Nucleus accumbens (tissue), 56 donors: ENCODE measurements at places on chromosomes 5 and 9.
A peak's percentile ranks its signal among the peaks of the same experiment; 100 is the strongest.

GRCh38 chr9:85421641-85422040 lies 320.1 kb downstream of the AGTPBP1 start:
- DNase-seq: no peak

- no peak for DNase-seq
Measured at GRCh38 chr5:55222985-55223811, 3.9 kb downstream of the MCIDAS start.

DNA sequence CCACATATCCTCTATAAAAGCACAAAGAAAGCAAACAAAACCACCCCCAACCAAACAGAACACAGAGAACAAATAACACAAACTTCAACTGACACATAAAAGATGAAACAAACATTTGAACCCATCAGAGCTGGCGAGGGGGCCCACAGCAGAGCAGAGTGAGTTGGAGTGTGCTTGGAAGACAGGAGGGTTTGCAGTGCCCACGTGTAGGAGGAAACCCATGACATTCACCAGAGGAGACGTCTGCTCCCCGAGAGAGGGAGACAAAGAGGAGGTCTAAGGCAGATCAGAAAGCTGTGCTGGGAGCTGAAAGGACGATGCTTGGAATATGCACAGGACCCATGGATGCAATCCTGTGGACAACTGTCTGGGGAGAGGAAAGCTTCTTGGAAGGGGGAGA lies 27.0 kb downstream of the MRPL36 start:
- no peak for DNase-seq

DNA sequence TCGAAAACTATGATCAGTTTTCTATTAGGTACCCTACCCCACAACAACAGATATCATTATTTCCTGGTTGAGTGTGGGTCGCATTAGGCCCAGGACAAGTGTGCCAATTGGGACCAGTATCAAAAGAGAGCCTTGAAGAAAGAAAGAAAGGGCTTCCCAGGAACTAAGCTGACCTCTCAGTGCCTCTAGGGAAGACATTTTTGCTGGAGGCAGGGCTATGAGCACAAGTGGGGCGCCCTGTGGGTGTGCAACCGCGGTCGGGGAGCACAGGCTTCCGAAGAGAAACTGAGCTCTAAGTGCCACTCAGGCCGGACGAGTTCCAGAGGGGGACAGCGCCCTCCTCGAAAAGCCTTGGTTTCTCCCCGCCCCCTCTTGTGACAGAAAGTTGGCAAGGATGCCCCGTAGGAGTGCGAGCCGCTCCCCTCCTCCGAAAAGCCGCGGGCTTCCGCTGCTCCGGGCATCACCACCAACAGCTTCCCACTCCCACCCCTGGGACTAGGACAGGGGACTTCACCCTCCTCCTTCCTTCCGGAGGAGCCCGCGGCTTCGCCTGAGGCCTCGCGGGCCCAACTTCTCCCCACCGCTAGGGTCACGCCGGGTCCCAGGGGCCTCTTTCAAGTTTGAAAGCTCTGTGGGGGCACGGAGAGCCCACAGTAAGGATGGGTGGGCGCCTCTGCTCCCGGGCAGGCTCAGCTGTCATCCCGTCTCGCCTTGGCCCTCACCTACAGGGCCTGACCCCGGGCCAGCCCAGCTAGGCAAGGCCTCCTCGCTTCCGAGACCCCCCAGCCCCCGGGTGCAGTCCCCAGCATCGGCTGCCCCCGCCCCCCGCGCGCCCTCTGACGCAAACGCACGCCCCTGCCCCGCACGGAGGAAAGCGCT lies 2.0 kb downstream of the NR2F1-AS1 start:
- DNase-seq: no peak

GRCh38 chr5:151570512-151571269 lies 20.4 kb downstream of the FAT2 start:
- no peak for DNase-seq

GRCh38 chr5:43006424-43007202 lies 33.5 kb downstream of the ANXA2R start:
- DNase-seq: no peak

GRCh38 chr5:57725658-57726504 lies 243.3 kb upstream of the ACTBL2 start:
- no peak for DNase-seq

DNA sequence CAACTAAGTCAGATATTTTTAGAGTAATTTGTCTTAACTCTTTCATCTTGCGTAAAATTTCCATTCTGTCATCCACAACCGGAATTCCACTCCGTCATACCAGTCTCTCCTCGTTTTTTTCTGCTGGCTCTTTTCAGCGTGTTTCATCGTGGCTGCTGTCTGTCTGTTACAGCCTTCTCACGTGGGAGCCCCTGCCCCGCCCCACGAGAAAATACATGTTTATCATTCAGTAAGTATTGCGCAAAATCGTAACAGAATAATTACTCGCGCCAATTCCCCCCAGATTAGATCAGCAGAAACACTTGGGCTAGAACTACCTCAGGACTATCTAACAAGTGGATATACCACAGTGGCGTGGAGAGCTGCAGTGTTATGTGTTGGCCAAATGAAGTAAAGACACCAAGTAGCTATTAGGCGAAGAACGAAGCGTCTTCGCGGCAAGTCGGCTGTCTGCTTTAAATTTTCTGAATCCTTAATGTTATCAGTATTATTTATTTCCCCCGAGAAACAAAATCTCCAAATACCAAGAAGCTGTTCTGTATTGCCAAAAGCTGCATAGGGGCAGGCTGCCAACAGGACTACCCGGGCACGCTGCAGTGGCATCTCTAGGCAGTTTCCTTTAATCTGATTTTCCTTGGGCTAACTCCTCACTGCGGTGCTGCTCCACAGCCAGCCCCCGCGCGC lies 566 bp upstream of the FOCAD start:
- DNase-seq: peak; percentile 21

DNA sequence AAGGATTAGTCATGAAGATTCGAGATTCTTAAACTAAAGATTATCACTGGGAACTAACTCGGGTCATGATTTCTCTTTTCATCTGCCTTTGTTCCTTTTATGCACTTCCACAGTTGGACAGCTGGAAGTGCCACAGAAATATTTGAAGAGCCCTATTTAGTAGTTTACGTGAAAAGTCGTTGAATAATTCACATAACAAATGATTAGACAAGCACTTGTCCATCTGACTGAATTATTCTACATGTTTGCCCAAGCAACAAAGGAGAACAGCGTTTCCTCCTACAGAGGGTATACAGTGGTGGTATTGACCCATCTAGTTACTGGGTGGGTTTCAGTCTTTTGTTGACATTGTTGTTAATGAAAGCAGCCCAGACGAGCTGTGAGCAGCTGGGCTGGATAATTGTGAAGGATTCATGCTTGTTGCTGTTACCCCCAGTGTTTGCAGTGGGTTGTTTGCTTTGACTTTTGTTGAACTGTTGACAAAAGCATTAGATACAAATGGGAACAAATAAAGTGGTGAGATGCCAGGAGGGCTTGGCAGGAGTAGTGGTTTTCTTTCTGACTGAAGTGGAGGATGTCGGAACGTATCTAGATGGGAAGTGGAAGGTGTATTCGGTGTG lies 96.2 kb downstream of the TLE4 start:
- no peak for DNase-seq

GRCh38 chr5:65018763-65019162 lies 250.0 kb downstream of the CWC27 start:
- no peak for DNase-seq

DNA sequence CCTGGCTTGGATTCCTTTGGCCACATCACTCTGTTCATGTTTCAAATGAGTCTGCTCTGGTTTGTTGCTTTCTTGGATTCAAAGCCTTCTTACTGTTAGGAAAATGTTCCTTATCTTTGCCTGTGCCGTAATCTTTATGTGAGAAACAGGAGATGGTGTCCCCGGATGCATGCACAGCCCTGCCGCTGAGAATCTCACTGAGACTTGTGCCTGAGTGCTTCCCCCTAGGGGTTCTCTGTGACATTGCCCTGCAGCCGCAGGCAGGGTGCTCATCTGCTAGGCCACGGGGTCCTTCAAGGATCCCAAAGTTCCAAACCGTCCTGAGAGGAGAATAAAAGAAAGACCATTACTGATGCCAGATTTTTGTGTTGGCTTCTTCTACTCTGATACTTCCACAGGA lies 81.4 kb upstream of the ANKRD55 start:
- DNase-seq: no peak

DNA sequence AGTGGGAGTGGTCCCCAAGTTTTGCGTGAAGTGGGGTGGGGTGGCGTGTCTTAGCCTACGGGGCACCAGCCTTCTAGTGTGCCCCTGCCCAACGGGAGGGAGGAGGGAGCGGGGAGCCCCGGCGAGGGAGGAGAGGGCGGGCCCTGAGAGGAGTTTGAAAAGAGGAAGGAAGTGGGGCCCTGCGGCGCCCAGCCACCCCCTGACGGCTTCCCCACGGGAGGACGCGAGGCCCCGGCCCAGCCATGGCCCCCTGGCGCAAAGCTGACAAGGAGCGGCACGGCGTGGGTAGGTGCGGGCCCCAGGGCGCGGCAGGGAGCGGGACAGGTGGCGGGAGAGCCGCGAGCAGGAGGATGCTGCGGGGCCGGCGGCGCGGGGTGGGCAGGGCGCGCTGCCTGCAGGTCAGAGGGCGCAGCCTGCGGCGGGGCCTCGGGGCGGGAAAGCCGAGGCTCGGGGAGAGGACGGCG lies at the start of gene DOCK2:
TSS of gene DOCK2 (plus strand) at position 191 of the 464 bp plus-strand sequence. CDS start at position 243, 52 bp downstream.
- no peak for DNase-seq

DNA sequence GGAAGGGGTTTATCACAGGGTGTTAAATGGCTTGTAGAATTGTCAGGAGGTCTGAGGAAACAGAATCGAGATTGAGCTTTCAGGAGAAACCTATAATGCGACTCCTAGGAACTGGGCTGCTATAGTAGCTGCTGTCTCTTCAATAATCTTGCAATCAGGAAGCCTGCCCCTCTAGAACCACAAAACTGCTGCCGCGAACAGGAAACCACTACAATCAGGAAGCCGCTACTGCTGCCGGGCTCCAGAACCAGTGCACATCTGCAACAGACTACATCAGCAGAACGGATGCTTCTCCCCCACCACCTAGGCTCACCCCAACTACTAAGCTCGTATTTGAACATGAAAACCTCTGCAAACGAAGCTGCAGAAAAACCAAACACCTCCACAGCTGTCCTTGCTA lies 31.6 kb downstream of the TNFSF8 start:
- DNase-seq: no peak

- no peak for DNase-seq
Measured at GRCh38 chr5:159971514-159971913, 37.4 kb upstream of the TTC1 start.

DNA sequence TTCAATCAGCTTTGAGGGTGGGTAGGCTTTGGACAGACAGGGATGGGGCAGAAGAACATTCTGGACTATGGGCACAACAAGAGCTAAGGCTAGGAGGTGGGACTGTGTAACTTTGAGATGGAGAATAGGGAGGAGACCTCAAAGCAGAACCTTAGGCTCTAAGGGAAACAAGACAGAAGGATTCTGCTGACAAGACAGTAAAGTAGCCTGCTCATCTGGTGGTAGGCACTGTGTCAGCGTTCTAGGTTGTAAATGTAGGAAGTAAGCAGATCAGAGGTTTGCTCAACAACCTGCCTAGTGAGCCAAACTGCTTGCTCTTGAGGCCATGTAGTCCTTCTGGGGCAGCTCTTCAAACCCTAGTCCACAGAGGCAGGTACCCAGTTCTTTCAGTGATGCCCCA lies 15.0 kb upstream of the IL12B start:
- no peak for DNase-seq

GRCh38 chr9:8430945-8431344 lies 631.4 kb upstream of the DMAC1 start:
- DNase-seq: no peak

DNA sequence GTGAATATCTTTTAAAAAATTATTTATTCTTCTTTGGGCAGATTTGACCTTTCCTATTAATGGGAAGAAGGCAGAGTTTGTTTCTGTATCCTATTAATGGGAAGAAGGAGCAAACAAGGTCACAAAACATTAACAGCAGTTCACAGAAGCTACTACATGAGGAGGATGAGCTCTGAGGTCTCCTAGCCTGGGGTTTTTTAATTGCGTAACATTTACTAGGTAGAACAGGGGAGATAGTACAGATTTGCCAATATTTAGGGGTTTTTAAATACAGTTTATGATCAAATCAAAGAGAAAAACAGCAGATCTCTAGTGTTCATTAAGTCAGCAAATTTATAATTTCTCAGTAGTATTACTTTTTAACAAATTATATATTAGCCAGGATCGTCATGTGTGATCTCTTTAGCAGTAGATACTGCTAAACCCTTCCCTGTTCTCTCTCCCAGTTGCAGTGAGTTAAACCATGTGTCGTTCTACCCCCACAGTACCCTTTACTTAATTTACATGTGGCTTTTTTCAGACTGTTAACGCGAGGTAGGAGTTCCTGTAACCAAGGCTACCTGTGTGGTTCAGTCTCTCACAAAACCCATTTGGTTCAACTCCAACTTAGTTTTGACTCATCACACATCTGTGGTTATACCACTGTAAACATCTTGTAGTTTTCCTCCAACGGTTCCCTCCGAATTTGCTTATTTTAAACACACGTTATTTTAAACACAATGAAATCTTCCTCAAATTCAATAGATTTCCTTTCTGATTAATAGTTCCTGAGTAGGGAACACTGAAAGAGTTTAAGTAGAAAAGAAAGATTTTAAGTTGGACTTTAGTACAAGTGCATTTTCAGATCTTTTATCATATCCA lies 13.3 kb downstream of the SLC25A46 start:
- no peak for DNase-seq

DNA sequence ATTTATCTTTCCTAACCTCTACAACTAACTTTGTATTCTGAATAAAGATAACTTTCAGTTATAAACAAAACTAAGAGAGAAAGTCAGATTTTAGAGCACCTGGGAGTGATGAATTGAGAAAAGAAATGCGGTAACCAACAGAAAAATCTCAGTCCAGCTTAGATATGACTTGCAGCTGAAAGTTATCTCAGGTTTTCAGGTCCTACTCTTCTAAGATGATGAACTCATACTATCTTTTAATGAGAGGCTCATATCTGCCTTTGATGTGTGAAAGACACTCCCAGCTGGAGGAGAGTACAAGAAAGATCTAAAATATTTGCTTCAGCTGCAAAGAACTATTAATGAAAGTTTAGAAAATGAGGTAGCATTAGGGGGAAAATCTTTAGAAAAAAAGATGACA lies 190.5 kb downstream of the DENND1A start:
- no peak for DNase-seq

DNA sequence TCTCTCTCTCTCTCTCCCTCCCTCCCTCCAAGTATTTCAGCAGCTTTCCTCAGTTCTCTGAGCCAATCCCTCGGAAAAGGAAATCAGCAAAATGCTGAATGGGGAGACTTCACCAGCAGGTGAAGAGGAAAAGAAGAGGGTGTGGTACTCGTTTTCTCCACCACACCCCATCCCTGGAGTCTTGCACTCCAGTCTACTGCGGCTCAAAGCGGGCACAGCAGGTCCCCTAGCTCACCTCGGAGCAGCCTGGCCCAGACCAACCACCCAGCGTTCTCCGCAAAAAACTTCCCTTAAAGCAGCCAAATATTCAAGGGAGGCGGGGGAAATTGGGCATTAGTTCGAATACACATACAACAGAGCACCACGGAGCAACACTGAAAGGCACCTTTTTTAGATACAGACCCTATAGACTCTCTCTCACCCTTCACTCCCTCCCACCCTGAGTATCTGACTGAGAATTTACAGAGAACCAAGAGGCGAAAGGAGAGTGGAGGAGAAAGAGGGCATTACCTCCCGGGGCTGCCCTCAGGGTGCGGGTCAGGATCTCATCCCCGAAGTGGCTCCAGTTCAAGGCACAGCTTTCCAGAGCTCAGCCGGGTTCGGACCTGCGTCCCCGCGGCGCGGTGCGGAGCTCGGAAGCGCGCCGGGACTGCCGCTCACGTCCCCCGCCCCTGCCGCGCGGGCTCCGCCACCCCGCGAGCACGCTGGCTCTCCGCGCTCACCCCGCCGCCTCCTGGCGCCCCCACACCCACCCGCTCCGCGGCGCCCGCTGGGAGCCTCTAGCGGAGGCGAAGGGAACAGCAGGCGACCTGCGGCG lies 1638.5 kb upstream of the C9orf72 start:
- DNase-seq: no peak
